Stimulated activated CD4-positive, alpha-beta T cell treated with anti-CD3 and anti-CD28 coated beads, Interleukin-12 subunit alpha, Interleukin-12 subunit beta, amount 100 ng/mL, for 48 hours (primary cell): ENCODE measurements at places on chromosomes 3 and 15.

- DNase-seq: no peak
These were observed 33.9 kb downstream of the NXPE3 start for GRCh38 chr3:101812895-101813294.

GRCh38 chr15:80289528-80290495 lies 37.8 kb upstream of the CTXND1 start:
- no peak for DNase-seq

DNA sequence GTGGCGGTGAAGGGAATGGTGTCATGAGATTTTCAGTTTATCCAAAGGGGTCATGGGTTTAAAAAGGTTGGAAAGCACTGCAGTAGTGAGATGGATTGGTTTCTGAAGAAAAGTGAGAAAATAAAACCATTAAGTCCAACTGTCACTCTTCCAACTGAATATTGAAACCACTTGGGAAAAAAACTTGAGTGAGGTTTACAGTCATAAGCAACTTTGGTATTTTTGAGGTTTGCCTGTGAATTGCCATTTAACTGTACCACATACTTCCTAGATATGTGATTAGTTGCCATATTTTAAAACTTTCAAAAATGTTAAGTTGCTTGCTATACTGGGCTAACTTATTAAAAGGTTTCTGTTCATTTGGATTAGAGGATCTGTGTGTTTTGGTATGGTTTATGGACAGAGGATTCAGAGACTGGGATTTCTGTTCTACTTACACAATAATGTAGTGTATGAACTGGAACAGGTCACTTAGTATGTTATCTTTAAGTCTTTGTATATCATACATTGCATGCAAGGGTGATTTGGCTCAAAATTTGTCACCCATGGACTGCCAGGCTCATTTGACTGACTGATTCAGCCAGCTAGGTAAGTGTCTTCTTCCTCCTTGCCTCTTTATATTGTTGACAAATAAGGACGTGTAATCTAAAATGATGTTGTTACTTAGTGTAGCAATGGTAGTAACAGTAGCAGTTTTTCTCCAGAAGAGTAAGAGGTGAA lies 201.4 kb upstream of the EOMES start:
- no peak for DNase-seq

- DNase-seq: no peak
These were observed 93.0 kb upstream of the LYSMD4 start for GRCh38 chr15:99826157-99826780.

DNA sequence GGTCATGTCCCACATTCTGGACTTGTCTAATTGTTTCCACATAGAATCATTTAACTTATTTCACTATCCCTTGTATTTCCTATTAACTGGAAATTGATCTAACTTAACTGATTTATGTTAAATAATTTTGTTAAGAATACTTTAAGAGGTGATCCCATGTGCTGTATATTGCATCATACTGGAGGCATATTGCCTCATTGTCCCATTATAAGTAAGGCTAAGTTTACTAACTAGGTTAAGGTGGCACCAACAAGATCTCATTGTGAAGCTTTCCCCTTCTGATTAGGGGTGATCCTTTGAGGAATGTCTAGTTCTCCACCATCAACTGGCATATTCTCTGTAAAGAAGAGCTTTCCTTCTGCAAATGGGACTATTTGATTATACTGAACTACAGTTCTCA lies 24.4 kb downstream of the MAP1A start:
- DNase-seq: no peak

- DNase-seq: no peak
These were observed 49.9 kb upstream of the DPPA4 start for GRCh38 chr3:109387201-109387600.

DNA sequence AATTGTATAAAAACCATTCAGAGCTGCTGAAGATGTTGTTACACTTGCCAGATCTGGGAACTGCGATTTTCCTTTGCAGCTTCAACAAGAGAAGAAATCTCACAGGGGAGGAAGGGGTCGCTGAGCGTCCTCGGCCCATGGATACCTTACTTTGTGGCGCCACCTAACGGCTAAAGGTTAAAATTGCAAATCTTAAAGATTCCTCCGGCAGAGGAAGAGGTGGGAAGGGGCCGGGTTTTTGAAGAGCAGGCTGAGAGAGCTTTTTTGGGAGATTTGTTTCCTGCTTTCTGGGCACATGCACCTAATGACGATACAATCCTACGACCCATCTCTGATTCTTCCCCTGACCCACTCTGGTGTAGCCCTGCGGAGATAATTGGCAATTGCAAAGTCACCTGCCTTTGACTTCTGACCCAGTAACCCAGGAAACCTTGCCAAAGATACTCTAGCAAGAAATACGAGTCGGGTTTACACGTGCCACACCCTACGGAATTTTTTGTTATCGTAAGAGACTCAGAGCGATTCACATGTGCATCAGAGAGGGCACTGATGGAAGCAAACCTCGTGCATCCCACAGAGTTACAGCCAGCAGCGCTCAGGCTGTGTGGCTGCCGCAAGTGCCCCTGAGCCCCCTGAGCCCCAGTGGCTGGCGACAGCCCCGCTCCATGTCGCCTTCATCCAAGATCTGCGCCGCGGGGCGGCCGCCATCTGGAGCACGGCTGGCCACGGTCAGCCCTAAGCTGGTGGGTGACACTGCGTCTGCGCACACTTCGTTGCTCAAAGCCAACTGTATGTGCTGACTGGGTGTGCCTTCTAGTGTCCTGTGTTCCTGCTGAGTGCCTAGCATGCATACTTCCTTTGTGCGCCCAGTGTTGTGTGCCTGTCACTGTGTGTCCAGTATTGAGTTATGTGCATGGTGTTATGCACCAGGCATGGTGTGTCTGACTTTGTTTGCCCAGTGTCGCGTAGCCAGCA lies 55.2 kb upstream of the CHRNA7 start:
- peak; percentile 52 for DNase-seq

GRCh38 chr3:174620138-174620537 lies 239.0 kb upstream of the NAALADL2 start:
- DNase-seq: no peak

DNA sequence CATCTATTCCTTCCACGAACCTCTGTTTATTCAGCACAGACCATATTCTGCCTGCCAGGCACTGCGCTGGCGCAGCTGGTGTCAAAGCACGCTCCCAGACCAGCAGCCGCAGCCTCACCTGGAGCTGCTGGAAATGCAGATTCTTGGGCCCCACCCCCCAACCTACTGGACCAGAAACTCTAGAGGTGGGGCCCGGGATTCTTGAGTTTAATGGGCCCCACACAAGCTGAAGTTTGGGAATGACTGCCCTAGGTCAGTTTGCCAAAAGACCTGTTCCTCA lies 7.0 kb downstream of the CHST13 start:
- DNase-seq: no peak

DNA sequence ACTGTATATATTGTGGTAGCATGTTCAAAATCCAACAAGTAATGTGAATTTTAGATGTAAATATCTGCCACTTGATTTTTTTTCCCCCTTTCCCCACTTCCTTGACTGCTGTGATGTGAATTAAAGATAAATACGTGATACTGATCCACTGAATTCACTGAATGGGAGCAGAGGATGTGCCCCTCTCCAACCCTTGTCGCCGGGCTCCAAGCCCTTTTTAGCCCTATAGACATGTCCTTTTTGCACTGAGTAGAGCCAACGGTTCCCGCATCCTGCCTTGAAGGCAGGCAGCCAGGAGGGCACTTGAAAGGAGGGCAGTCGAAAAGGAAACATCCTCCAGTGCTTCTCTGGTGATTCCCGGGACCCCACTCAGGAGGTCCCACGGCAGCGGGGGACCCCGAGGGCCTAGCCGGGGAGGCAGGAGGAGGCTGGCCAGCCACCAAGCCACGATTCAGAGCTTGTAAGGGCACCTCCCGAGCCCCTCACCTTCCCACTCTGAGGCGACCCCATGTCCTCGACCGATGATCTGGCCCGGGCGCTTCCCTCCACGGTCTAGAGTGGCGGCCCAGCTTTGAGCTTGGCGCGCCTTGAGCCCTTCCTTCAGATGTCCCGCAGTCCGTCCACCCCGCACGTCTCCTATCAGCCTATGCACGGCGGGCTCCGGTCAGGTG lies 901 bp upstream of the MANF start:
- DNase-seq: no peak

DNA sequence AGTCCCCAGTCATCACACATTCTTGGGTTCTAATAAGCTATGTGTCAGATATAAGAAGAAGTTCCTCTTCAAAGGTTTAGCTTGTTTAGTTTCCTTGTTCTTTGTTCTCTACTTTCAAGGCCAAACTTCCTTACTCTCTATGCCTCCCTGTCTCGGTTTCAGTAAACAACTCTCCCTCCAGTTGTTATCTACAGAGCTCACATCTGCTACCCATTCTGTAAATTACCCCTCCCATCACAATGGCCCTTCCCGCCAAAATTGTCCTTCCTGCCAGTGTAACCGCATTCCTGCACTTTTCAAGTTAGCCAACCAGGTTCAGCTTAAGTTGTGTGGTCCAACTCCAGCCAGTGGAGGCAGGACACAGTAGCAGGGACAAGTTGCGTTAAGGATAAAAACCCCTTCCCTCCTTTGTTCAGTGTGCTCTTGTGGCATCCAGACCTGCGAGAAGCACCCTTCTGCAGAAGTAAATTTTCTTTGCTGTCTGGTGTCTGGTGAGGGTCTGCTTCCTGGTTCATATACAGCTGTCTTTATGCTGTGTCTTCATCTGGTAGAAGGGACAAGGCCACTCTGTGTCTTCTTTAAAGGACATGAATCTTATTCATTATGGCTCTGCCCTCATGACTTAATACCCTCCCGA lies 342.1 kb upstream of the GRM7 start:
- DNase-seq: no peak

GRCh38 chr3:196517162-196517800 lies 2.1 kb upstream of the SMCO1 start:
- no peak for DNase-seq

DNA sequence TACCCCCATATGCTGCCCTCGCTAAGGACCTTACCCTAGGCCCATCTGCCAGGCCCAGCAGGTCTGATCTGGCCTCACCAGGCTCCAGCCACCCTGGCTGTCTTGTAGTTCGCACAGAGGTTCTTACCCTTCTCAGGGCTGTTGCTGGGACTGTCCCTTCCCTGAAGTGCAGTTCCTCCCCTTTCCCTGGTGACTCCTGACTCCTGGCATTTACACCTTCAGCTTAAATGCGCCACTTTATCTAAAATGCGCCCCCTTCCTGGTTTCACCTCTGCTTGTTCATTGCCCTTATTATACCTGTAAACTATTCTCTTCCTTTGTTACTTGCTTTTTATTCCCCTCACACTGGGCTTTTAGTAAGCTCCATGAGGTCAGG lies 835 bp upstream of the TTLL3 start:
- no peak for DNase-seq

GRCh38 chr3:65854606-65855304 lies 184.0 kb downstream of the MAGI1 start:
- DNase-seq: no peak
